ENCODE measurements at places on chromosomes 7 and 10. TPM values are rescaled to one million over a fixed set of nuclear protein-coding genes. Genes with fewer than 3 reads are reported as not detected.

- DNase-seq: no peak
These were observed 72.7 kb downstream of the ELFN1 start for GRCh38 chr7:1742555-1743303.

UNCX gene
- not detected for total RNA-seq

- DNase-seq: no peak
These were observed 2.3 kb downstream of the HNRNPA2B1 start for GRCh38 chr7:26198133-26198780.

- DNase-seq: no peak
These were observed 56.8 kb downstream of the CACNB2 start for GRCh38 chr10:18196806-18197550.

- DNase-seq: no peak
These were observed 267.5 kb upstream of the HABP2 start for GRCh38 chr10:113285305-113285704.

CALML5 gene
- not detected for total RNA-seq

CRHR2 gene
- not detected for total RNA-seq

GRID1 gene
- total RNA-seq: 0.12 TPM

MACC1 gene
- total RNA-seq: 0.19 TPM

DNA sequence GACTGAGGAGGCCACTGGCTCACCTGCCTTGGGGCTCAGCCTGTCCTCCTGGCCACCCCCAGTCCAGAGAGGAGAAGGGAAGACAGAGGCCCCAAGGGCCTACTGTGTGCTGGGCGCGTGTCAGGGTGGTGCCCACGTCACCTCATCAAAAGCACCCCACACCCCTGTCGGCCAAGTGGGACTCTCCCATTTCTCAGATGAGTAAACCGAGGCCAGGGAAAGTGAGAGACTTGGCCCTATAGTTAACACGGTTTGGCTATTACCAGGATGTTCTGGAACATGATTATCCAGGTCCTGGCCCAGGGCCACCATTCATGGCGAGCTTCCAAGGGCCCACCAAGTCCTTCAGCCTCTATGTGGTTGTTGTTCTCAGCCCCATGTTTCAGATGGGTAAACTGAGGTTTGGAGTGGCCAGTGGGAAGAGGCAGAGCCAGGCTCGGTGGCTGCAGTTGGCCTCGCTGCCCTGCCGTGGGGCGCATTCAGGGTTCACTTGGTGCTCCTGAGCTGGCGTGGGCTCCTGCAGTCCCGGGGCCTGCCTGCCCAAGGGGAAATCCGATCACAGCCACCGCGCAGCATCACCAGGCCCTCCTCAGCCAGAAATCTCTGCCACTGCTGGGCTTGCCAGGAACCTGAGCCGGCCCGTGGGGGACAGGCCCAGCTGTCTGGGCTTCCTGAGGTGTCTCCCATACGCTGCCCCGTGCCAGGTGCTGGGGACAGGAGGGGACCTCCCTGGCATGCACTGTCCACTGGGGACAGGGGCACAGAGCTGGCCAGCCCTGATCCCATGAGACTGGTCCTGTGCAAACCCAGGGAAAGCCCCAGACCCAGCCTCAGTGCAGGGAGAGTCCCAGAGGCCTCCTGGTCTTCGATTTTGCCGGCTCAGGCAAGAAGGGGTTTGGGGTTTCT lies 117.7 kb upstream of the TNRC18 start:
- no peak for DNase-seq

GRCh38 chr7:106575138-106575823 lies 85.7 kb downstream of the CCDC71L start:
- DNase-seq: no peak

GRCh38 chr10:83248106-83248631 lies 891.1 kb upstream of the GHITM start:
- no peak for DNase-seq

GRCh38 chr7:27062946-27063345 lies 32.9 kb downstream of the HOXA1 start:
- DNase-seq: no peak

- no peak for DNase-seq
These were observed at the start of gene IRF5 for GRCh38 chr7:128937647-128938543. Gene IRF5, plus strand, starts transcription at chr7:128937927. Its CDS starts 4,155 bp downstream, at chr7:128942082.

CEP41 gene
- 25.1 TPM for total RNA-seq

GRCh38 chr10:124524991-124525653 lies 63.5 kb downstream of the LHPP start:
- no peak for DNase-seq

CYP3A7 gene
- total RNA-seq: not detected

DNA sequence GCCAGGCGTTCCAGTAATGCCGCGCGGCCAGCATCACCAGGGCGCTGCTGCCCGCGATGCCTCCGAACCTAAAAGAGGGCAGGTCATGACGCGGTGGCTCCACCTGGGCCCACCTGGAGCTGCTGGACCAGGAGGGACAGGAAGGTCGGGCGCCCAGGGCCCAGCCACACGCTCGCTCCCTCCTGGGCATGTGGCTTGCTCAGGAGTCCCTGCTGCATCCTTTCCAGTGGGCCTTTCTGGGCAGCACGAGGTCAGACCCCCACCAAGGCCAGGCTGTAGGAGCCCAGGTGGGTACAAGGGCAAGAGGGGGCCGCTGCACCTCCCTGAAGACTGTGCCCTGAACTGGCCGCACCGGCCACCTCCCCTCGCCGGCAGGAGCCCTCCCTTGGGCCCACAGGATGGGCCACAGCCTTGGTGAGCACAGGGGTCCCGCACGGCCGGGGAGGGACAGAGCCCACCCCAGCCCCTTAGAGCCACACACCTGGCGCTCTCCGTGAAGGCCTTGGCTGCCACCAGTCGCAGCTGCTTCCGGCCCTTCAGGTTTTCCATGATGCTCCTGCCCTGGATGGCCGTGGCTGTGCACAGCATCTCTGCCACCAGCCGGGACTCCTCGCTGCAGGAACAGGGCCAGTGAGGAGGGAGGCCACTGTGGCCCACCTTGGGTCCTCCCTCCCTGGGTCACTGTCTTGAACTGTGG lies 43.2 kb downstream of the CFAP46 start:
- DNase-seq: no peak

GARIN1A gene
- 0.05 TPM for total RNA-seq

SPDYE6 gene
- total RNA-seq: not detected

DNA sequence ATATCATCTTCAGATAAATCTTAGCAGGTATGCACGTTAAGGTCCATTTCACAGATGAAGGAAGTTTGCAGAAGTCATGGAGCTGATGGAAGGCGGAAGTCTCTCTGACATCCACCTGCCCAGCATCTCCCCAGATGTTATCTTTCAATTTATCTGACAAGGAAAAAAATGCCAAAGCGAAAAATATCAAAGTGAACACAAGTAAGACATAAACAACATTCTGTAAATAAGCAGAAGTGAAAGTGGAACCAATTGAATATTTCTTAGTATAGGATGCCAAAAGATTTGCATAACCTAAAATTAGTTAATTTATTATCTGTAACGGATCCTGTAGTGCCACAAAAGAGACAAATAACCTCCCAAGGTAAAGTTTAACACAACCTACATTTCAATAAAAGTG lies 73.6 kb upstream of the NEBL start:
- no peak for DNase-seq

SRGN gene
- 694 TPM for total RNA-seq

GRCh38 chr10:131973160-131973951 lies 8.4 kb downstream of the BNIP3 start:
- DNase-seq: no peak

GRCh38 chr7:44415510-44415909 lies 74.9 kb downstream of the NUDCD3 start:
- DNase-seq: no peak

GRCh38 chr10:113549856-113550255 lies 3.0 kb upstream of the HABP2 start:
- DNase-seq: no peak

DNA sequence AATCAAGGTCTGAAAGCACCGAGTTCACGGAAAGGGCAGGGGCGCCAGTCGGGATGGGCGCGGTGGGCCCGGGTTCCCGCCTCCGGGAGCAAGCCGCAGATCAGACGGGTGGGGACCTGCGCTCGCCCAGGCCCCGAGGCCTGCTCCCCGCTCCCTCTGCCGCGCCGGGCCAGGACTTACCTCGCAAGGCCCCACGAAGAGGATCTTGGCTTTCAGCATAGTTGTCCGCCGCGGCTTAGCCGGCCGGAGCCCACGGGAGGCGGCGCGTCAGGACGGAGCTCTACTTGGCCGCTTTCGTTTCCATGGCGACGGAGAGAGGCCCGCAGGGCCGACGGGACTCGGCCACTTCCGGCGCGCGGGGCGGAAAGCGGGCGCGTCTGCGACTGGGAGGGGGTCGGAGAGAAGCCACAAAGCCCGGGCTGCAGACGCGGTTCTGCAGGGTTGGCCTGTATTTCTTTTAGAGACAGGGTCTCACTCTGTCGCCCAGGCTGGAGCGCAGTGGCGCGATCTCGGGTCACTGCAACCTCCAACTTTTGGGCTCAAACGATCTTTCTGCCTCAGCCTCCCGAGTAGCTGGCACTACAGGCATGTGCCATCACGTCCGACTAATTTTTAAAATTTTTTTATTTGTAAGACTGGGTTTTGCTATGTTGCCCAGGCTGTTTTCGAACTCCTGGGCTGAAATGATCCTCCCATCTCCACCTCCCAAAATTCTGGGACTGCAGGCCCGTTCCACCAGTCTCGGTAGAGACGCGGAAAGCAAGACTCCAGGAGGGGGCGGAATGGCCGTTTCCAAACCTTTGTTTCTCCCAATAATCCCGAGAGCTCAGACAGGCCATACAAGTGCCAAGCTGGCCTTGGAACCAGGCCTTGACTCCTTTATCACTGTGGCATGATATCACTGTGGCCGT lies at the start of gene IFT22:
Gene IFT22, minus strand, starts transcription at position 322 of the 911 bp plus-strand sequence. Its CDS starts 103 bp downstream, at position 219.
- DNase-seq: no peak

GRCh38 chr7:130995252-130996081 lies 261.5 kb upstream of the KLF14 start:
- no peak for DNase-seq

- no peak for DNase-seq
These were observed at the start of gene CTTNBP2 for GRCh38 chr7:117873310-117874190. Gene CTTNBP2, minus strand, starts transcription at chr7:117873441. Its CDS starts 26 bp downstream, at chr7:117873415.

- no peak for DNase-seq
These were observed 5.6 kb upstream of the CNPY1 start for GRCh38 chr7:155551785-155552611.

LRIT1 gene
- total RNA-seq: not detected

DNA sequence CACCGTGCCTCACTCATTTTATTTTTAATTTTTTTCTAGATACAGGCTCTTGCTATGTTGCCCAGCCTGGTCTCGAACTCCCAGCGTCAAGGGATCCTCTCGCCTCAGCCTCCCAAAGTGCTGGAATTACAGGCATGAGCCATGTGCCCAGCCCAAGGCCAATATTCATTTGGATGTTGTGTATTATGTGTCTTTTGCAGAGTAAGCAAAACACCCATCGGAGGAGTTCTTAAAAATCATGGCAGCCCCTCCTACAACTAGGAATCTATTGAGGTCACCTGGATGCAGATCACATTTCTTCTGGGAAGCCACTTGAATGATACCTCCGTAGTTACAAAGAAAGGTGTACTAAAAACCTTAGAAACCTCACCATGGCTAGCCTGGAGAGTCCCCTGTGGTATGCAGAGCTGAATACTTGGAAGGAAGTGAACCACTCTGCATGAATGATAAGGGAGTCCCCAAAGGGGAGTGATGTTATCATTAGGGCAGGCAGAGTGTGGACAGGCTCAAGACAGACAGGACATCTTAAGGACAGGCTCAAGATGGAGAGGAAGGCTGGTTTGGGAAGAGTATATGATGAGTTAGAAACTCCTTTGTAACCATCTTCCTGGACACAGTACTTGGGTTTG lies 185.7 kb downstream of the TAX1BP1 start:
- no peak for DNase-seq

- DNase-seq: no peak
These were observed 708 bp downstream of the KLHDC10 start for GRCh38 chr7:130070861-130071622.

GRCh38 chr10:114933588-114933987 lies 4.4 kb upstream of the TRUB1 start:
- no peak for DNase-seq

- no peak for DNase-seq
These were observed 177.9 kb downstream of the EBF3 start for GRCh38 chr10:129786216-129786615.

- DNase-seq: no peak
These were observed 6.5 kb upstream of the ATP6V1F start for GRCh38 chr7:128856001-128856718.

GRCh38 chr10:127368101-127368500 lies 171.7 kb upstream of the INSYN2A start:
- no peak for DNase-seq

CYP3A4 gene
- total RNA-seq: not detected

- no peak for DNase-seq
These were observed 6.5 kb downstream of the STAMBPL1 start for GRCh38 chr10:88886557-88886956.

DNA sequence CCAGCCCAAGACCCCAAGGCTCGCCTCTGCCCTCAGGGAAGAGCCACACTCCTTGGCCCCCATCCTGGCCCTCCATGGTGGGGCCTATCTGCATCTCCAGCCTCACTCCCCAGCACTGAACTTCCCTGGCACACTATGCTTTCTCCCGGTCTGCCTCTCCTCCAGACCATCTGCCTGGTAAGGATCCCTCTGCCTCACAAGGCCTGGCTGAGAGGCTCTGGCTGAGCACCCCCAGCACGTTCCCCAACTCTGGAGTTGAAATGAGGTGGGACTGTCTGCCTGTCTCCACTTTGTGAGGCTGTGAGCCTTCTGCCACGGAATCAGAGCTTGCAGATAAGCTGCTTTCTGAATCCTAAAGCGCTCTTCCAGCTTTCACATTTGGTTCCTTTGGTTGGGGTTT lies 220.7 kb downstream of the TNS3 start:
- no peak for DNase-seq

GRCh38 chr10:28276384-28276783 lies 26.5 kb downstream of the MPP7 start:
- no peak for DNase-seq

- DNase-seq: no peak
These were observed 255.5 kb upstream of the YAE1 start for GRCh38 chr7:39310699-39311098.

GRCh38 chr10:132679217-132679595 lies 106.7 kb downstream of the NKX6-2 start:
- no peak for DNase-seq

PVRIG gene
- not detected for total RNA-seq

NPFFR1 gene
- not detected for total RNA-seq

CSTF2T gene
- 21.9 TPM for total RNA-seq

GRCh38 chr7:57177856-57178767 lies 45.9 kb upstream of the ZNF479 start:
- no peak for DNase-seq

AGMO gene
- total RNA-seq: not detected

DNA sequence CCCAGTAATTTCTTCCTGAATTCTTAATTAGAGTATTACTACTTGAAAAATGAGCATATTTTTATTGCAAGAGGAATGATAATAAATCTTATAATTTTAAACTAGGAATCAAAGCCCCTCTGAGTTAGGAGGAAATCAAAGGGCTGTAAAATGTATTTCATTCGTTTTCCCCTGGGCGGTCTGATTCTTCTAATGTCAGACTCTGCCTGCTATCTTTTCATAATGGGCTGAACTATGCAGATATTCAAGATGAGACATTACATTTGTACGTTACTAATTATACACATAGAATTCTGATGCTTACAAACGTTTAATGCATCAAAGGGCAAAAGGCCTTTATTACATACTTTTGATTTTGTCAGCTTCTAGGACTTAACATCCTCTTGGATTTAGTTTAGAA lies 16.0 kb upstream of the TRUB1 start:
- DNase-seq: no peak

CALML3 gene
- total RNA-seq: not detected

Data from glomerular endothelial cell (primary cell).